Body of pancreas (tissue), 4 donors: ENCODE measurements at places on chromosomes 5 and 9. TPM values are rescaled to one million over a fixed set of nuclear protein-coding genes. Genes with fewer than 3 reads are reported as not detected.
A peak's percentile ranks its signal among the peaks of the same experiment; 100 is the strongest.

DNA sequence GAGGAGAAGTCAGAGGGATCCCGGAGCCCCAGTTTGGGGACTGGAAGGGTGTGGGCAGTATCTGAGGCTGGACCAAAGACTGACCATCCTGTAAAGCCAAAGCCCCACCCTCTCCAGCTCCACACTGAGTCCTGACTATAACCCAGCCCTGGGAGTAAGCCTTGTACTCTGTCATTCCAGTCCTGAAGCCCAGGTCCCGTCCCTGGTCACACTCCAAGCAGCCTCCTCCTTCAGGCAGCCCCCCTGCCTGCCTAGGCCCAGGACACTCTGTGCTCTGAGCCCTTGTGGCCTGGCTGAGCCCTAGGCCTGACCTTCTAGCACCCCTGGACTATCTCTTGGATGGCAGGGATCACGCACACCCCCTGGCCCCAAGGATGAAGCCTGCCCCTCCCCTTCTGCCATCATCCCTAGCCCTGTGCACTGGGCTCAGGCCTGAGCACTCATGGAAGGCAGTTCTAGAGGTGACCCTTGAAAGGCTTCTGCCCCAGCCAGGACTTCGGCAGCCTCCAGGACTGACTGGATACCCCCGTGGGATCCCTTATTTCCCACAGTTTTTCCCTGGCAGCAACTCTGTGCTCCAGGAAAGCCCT lies 28.0 kb upstream of the ENHO start:
- no peak for DNase-seq

DNA sequence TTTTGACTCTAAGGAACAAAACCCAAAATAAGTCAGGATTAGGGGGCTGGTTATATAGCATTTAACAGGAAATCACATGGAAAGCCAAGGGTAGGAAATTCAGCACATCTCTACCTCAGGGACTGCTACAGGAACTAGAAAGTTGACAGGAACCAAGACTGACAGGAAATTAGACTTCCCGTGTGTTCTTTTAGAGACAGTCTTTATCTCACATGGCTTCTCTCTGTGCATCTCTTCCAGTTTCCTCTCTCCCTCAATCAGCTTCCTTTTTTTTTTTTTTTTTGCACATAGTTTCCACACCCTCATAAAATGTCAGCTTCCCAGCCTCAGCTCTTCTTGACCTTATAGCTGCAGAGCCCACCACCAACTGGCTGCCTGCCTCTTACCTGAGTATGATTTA lies 4.8 kb downstream of the RECK start:
- no peak for DNase-seq

DNA sequence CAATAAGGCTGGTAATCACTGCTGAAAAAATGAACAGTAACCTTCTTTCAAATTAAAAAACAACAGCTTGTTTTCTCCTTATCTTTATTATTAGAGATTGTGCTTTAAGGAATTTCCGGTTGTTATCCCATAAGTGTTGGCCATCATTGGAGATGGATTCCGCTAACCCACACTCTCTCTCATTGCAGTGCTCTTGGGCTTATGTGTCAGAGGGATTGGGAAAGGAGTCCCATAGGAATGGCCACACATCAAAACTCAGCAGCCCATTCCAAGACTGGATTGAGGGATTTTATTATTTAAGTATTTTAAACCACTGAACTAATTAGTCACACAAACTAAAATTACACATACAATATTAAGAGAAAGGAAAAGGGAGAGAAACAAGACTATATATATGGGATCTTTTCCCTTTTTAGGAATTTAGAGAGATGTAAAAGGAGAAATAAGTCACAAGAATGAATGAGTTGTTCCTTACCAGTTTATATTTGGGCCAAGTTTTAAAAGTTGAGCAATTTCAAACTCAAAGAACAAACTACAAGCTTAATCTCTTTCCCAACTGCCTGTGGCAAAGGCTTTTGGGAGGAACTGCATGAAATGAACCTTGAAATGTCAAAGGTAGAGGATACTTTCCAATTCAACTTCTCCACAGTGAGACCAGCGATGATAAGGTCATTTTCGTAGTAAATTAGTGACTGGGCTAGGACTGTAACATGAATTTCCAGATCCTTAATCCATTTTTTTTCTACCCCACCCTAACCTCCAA lies 2.4 kb downstream of the SPINK6 start:
- peak; percentile 24 for DNase-seq

DNA sequence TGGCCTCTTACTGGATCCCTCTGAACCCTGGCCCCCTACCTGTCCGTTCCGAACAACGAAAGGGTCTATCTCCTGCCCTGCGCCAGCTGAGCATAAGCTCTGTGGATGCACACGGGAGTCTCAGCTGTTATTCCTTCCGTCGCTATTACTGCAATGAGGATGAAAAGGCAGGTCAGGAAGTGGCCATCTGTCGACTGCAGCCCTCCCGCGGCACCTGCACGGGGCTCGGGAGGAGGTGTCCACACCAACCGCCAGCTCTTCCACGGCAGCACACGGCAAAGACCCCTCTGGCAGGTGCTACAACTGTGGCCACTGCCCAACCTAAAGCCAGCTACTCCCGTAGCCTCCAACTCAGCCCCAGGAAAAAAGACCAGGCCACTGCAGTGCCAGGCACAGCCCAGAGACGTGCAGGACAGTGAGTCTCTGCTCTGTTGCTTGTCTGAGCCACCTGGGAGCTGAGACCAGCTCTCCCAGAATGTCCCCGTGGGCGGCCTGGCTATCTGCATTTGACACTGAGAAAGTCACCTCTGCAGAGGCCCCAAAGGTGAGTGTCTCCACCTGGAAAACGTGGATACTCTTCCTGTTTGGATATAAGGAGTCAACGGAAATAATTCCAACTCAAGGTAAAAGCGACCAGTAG lies 19.1 kb downstream of the CAMSAP1 start:
- DNase-seq: no peak

DNA sequence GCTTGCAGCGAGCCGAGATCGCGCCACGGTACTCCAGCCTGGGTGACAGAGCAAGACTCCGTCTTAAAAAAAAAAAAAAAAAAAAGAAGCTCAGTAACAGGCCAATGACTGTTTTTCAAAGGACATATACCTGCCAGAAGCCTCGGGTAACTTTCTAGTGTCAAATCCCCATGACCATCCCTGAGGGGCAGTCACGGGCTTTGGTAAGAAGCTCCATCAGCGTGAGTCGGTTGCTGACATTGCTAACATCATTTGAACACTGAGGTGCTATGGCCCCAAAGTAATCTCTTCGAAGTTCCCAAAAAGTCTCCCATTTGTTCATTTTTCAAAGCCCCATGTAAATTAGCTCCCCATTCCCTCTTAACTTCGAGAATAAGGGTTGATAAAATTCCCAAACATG lies 11.6 kb downstream of the NAIP start:
- no peak for DNase-seq

DNA sequence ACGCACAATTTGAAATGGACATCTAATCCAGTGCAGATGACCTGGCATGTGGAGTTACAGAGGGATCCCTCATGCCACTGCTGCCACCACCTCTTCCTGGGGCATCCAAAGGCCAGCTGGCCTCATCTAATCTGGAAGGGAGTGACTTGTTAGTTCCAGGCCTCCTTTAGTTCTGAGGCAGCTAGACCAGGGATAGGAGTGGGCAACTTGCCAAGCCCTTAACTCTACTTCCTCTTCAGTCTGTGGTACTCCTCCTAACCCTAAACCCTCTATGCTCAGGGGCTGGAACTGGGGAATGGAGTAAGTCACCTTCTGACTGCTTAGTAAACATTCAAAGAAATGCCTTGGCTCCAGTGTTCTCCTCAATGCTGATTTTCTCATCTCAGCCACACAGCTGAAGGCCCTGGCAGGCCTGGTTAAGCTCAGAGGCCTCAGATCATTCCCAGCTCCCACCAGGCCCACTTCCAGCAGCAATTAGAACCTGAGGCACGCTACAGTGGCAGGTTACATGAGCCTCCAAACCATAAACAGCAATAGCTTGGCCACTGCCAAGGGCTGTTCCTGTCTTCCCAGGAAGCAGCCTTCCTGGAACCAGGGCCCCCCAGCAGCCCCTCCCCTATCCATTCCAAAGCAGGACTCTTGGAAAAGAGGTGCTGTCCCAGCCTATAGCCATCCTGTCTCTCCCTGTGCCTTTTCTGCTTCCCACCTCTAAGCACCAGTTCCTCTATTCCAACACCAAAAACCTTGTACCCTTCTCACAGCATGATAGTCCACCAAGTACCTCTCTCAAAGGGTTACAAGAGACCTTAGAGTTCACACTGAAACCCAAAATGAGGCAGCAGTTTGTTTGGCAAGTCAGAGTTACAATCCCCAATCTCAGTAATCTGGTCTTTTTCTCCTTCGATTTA lies 2.0 kb downstream of the EIF4EBP3 start:
- DNase-seq: peak; percentile 80

GRCh38 chr5:177128551-177128981 lies 5.0 kb upstream of the NSD1 start:
- no peak for DNase-seq

- no peak for DNase-seq
Measured at GRCh38 chr5:173834071-173834771, 53.9 kb upstream of the CPEB4 start.

GRCh38 chr9:83304686-83305085 lies 233.5 kb downstream of the FRMD3 start:
- DNase-seq: peak; percentile 80

DNA sequence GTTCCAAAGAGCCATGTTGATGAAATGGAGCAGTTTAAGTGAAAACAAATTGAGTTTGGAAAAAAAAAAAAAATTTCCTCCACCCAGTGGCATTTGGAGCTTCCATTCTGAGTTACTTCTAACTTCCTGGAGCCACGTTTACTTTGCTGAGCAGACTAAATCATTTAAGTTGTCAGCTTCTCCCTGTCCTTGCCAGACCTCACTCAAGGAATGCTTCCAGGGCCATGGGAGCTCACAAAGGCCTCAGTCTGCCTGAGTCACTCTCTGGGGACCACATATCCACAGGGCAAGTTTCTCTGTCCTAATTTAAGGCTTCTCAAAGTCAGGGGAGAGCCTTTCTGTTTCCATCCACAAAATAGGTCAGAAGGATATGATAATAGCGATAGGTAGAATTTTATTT lies 210.3 kb upstream of the TNC start:
- no peak for DNase-seq

DNA sequence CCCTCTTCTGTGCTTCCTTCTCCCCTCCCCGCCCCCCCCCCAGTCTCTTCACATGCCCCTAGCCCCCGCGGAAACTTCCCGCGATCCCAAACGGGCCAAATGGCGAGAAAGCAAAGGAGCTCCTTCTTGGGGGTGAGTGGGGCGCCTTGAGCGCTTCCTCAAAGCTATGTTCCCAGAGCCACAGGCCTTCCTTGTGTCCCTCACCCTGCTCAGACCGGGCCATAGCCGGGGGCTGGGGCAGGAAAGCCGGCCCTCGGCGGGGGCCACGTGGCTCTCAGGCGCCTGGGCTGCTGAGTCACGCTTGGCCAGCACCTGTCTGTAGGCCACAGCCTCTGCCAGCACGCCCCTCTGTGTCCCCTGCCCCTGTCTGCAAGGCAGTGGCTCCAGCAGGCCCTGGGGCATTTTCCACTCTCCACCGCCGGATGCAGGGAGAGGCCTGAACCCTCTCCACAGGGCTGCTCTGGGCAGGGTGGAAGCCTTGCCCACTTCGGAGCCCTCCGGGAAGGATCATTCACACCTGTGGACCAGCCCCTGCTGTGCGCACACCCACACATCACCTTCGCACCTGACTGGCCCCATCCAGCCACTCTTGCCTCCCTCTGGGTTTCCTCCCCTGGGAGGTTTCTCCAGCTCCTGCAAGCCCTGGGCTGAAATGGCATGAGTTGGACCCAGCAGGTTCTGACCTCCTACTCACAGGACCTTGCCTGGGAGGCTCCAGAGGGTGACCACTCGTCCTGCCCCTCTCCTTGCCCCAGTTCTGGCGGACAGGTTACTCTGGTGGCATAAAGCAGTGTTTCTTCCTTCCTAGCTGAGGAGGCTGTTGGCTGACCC lies 1.2 kb upstream of the SQSTM1 start:
- peak; percentile 70 for DNase-seq

DNA sequence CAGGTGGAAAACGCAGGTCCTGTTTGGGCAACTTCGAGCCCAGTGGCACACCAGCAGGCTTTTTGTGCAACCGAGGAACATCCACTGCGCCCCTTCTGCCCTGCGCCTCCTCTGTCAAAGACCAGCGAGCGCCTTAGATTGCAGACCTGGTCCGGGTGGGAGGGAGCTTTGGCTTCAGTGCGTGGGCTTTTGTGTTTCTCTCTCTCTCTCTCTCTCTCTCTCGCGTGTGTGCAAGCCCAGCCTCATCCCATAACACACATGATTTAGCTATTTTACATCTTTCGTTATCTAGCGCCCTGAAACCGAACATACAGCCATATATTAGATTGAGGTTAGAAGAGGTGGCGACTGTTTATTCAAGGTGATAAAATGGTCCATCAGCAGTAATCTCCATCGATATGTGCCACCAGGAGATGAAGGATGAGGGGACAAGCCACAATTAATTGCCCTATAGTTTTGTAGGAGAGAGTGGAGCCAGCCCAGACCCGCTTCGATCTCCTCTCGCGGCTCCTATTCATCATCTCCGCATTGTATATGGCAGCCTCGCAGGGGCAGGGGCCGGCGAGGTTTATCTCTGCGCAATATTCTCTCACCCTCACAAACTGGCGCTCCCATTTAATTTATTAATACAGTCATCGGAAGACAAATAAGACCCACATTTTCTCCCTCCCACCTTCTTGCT lies 5.3 kb downstream of the PRDM6 start:
- no peak for DNase-seq

GRCh38 chr5:78553580-78554353 lies 94.8 kb downstream of the LHFPL2 start:
- DNase-seq: no peak

HEMGN gene
- not detected for total RNA-seq

LRRC19 gene
- 0.78 TPM for total RNA-seq

GADD45G gene
- 30.3 TPM for total RNA-seq

MATR3 gene
- 160 TPM for total RNA-seq

PRR16 gene
- total RNA-seq: 0.78 TPM

ATP6V0E1 gene
- 41.2 TPM for total RNA-seq
